ENCODE measurements at places on chromosomes 1 and 21. TPM values are rescaled to one million over a fixed set of nuclear protein-coding genes. Genes with fewer than 3 reads are reported as not detected.
A peak's percentile ranks its signal among the peaks of the same experiment; 100 is the strongest.

DNA sequence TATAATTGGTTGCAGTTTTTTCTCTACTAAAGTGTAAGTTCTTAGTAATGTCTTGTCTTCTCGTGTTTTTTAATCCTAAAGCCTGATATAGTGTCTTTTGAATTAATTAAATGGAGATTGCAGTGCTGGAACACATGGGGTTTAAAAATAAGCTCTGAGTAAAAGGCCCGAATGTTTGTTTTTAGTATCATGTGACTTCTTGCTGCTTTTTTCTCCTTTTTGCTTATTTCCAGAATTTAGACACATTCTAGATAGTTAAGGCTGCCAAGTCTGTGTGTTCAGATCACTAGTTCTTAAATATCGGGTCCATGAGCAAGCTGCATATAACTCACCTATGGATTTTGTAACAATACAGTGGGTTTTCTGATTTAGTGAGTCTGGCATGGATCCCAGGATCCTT lies 27.5 kb downstream of the KCTD3 start:
- DNase-seq = no peak

- DNase-seq = no peak
Measured at GRCh38 chr21:41662761-41663160, 104.1 kb downstream of the RIPK4 start.

DNA sequence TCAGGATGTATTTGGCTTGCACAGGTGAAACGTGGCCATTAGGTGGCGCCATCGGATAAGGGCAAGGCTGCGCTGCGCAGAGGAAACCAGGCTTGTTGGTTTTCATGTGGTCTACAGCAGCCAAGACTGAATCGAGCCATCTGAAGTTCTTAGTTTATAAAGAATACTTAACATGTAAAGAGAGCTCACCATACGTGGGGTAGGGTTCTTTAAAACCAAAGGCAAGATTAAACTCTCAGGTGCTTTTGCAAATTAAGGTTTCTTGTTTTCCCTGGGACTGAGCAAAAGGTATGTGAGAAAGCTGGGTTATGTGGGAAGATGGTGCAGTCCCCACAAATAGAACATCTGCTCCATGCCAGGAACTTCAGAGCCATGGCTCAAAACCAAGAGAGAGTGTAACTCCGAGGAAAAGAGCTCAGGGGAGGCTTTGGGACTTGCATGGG lies 9.3 kb downstream of the MASP2 start:
- DNase-seq = peak; percentile 90

DNA sequence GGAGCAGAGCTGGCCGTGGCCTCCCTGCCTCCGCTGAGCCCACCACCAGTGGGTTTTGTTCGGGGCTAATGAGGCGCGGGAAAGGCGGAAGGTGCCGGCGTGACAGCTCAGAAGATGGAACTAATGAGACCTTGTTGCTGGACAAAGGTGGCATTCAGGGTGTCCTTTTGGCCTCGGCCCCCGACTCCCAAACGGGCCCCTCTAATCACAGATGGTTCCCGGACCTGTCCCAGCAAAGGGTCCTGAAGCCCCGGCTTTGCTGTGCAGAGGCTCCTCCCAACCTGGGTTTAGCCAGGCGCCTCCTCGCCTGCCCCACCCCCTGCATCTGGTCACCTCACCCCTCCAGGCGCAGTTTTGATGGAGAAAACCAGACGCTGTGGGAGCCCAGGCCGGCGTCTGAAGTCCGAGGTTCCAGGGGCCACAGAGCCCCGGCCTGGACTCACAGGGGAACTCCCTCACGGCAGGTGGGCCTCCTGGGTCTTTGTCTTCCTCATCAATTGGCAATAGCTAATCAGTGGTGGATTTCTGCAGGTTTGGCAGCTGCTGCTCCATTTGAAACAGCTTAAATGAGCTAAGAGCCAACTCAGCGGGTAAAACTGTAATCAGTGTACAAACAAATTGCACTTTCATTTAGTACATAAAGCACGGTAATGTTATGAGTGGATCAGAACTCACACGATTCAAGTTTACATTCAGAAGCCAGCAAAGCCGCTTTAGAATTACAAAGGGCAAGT lies 44.3 kb upstream of the ADARB1 start:
- no peak for DNase-seq

- no peak for DNase-seq
Measured at GRCh38 chr1:24362982-24363614, 43.9 kb downstream of the GRHL3 start.

GRCh38 chr1:119390526-119390925 lies 21.9 kb downstream of the HAO2 start:
- DNase-seq = no peak

DNA sequence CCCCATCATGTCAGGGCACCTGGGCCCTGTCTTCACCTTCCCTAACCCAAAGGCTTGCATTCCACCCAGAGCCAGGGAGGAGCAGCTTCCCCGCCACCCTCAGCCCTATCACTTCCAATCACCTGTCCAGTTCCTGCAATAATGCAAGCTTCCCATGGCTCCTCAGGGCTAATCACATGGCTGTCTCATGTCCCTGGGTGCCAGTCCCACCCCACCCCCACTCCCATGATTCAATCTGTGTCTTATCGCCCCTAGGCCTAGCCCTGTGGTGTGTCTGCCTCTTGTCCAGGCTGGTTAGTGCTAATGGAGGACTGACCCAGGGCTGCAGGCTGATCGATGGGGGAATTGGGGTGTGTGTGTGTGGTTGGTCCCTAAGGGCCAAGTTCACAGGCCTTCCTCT lies 11.0 kb upstream of the PEAR1 start:
- no peak for DNase-seq

DNA sequence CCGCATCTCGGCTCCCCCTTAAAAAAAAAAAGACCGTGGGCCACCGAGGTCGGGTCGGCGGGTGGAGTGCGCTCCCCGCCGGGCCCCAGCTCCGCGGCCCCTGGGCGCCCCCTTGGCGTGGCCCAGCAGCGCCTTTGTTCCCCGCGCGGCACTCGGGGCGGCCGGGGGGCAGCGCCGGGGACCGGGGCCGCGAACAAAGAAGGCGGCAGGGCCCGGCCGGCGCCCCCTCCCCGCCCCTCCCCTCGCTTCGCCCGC lies 571 bp downstream of the MARCKSL1 start:
- DNase-seq = no peak

DNA sequence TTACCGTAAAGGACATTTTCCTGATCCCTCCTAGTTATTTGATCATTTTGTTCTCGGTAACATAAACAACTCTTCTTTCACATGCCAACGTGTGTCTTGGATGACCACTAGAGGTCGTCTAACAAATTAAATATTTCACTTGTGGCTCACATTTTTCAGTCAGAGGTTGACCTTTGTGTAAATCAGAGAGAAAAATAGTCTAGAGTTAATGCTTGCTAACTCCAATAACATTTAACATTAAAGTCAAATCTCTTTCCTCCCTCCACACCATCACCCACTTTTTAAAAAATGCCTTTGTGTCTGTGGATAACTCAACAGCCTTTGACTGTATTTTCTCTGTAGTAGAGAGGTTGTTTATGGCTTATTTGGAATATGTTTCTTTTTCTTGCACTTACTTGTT lies 220.5 kb upstream of the B3GALT2 start:
- peak; percentile 62 for DNase-seq

- DNase-seq = peak; percentile 20
Measured at GRCh38 chr1:182718311-182718710, 33.9 kb upstream of the RGS8 start.

- DNase-seq = peak; percentile 43
Measured at GRCh38 chr1:942411-942821, 16.6 kb downstream of the NOC2L start.

DNA sequence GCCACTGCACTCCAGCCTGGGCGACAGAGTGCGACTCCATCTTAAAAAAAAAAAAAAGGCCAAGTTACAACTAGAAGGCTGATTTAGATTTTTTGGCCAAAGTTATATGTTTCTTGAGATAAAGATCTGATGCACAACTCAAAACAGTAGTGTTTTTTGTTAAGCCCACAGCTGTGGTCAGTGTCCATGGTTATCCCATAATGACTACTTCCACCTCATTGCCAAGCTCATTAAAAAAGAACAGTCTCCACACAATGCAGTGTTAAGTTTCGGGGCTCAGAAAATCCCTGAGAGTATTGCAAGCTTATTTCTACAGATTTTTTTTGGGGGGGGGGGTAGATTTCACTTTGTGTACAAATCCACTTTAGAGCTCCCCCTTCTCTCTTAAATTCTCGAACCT lies 120.5 kb downstream of the RUNX1 start:
- no peak for DNase-seq

- no peak for DNase-seq
Measured at GRCh38 chr21:32065654-32066053, 192.8 kb downstream of the HUNK start.

DNA sequence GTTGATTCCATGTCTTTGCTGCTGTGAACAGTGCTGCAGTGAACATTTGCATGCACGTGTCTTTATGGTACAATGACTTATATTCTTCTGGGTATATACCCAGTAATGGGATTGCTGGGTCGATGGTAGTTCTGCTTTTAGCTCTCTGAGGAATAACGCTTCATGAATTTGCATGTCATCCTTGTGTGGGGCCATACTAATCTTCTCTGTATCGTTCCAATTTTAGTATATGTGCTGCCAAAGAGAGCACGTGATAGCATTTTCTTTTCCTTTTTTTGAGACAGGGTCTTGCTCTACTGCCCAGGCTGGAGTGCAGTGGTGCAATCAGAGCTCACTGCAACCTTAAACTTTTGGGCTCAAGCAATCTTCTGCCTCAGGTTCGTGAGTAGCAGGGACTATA lies 24.9 kb upstream of the MAP1LC3C start:
- peak; percentile 13 for DNase-seq

GRCh38 chr1:223444411-223444810 lies 51.2 kb downstream of the CCDC185 start:
- DNase-seq = no peak

GRCh38 chr1:151277249-151277648 lies 4.8 kb upstream of the ZNF687 start:
- DNase-seq = peak; percentile 68

GRCh38 chr1:234957330-234958065 lies 171.1 kb downstream of the TOMM20 start:
- DNase-seq = no peak

GRCh38 chr1:227765261-227766014 lies 30.2 kb downstream of the SNAP47 start:
- no peak for DNase-seq

DNA sequence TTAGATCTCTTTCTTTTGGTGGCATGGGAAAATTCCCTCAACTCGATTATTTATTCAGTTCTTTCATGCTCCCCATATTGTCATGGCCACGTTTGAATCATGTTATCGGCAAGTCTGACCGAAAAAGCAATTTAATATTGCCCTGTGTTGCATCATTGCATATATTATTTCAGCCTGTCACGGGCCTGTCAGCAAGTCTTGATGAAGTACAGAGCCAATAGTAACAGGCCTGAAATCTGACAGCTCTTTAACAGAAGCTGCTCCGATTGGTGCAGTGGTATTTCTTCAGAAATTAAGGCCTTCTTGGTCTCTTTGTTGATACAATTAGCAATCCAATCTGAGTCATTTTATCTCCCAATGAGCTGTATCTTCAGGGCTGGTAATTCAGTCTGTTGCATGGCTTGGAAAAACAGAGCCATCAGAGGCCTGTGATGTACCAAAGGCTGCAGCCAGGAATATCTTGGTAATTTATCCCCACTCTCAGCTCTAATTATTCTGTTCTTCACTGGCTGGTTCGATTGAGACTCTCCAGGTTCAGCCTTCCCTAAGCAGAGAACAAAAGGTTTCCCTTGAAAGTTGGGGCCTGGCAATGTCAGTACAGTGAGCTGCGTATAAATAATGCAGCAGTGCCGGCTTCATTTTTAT lies 149.5 kb downstream of the FGGY start:
- no peak for DNase-seq

DNA sequence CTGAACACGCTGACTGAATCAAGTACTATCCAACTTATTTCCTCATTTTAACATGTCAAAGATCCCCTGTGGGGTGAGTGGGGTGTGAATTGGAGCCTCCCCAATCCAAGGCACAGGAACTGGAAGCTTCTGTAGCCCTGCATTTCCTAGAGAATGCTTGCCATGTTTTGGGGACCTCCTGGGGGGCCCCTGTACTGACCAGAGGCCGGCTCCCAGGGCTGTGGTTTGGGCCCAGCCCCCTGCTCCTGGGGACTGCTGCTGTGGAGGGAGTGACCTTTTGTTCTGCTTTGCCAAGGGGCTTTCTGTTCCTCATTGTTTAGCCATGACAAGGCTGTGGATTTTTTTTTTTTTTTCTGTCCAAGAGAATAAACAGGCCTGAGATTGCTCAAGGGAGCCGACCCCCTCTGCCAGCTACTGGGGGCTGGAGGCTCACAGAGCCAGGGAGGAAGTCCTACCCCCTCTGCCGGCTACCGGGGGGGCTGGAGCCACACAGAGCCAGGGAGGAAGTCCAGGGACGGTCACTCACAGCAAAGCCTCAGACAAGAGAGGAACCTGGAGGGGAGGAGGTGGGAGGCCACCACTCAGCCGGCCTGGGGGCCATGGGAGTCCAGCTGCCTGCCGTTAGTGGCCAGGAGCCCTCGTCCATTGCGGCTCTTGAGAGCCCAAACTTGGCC lies 17.4 kb downstream of the TNFRSF1B start:
- peak; percentile 60 for DNase-seq

- DNase-seq = peak; percentile 86
Measured at GRCh38 chr1:41891199-41891896, 27.4 kb downstream of the HIVEP3 start.

Gene RGS13
- total RNA-seq = 0.59 TPM

Gene NUP210L
- total RNA-seq = 0.15 TPM

Gene CD48
- total RNA-seq = 255 TPM

Gene HCRTR1
- total RNA-seq = 0.22 TPM

Gene CHIA
- total RNA-seq = not detected

Gene TTLL7
- total RNA-seq = not detected

Gene OR2L13
- not detected for total RNA-seq

Gene COL8A2
- 0.17 TPM for total RNA-seq

Gene GBP6
- total RNA-seq = 0.12 TPM

Gene MYOG
- total RNA-seq = not detected

Gene YARS1
- total RNA-seq = 70.7 TPM

Data from B cell (primary cell).